HFFc6 (cell line): ENCODE measurements at places on chromosomes 7 and 10. TPM values are rescaled to one million over a fixed set of nuclear protein-coding genes. Genes with fewer than 3 reads are reported as not detected.

Gene NACAD
- 6.8 to 9.0 TPM (median 8.2 TPM) in 3 replicates for total RNA-seq

GRCh38 chr7:111975346-111975745, 230.9 kb downstream of the DOCK4 start:
- peaks cover 5% of the 10 kb centered on the region; the same call in 1 of the 2 replicates for H3K4me1 ChIP-seq
- H3K27ac ChIP-seq: no peak overlapping the region
- no peak for DNase-seq
- 0 out of 2 replicates have a peak, but pooled peaks cover 1% of the 10 kb centered on the region for H3K27me3 ChIP-seq
- H3K4me3 ChIP-seq: no peak overlapping the region
- no peaks in the 10 kb centered on the region; the same call in 1 of the 2 replicates for H3K36me3 ChIP-seq

- H3K27ac ChIP-seq: no peak overlapping the region
- peaks cover 56% of the 10 kb centered on the region for H3K27me3 ChIP-seq
- no peaks in the 10 kb centered on the region for H3K4me1 ChIP-seq
- H3K4me3 ChIP-seq: no peak overlapping the region
These were observed 38.0 kb upstream of the PAX2 start for GRCh38 chr10:100707261-100707848.

DNA sequence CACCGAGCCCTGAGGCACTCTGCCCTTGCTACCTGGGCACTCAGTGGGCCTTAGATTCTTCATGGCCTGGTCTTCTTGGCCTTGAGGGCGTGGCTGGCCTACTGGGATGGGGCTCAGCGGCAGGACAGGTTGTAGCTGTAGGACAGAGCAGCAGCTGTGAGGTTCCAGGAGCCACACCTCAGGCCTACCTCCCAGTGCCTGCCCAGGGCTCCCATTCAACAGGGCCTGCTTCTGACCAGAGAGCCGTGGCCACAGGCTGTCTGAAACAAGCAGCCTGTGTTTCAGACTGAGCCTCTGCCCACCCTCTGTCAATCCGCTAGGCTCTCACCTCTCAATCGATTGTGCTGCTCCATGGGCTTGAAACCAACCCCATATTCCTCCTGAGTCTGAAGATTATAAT, 928.0 kb upstream of the ZNF722 start:
- H3K36me3 ChIP-seq: peaks cover 14% of the 10 kb centered on the region
- H3K27me3 ChIP-seq: no peaks in the 10 kb centered on the region
- DNase-seq: no peak
- H3K4me1 ChIP-seq: no peaks in the 10 kb centered on the region

DNA sequence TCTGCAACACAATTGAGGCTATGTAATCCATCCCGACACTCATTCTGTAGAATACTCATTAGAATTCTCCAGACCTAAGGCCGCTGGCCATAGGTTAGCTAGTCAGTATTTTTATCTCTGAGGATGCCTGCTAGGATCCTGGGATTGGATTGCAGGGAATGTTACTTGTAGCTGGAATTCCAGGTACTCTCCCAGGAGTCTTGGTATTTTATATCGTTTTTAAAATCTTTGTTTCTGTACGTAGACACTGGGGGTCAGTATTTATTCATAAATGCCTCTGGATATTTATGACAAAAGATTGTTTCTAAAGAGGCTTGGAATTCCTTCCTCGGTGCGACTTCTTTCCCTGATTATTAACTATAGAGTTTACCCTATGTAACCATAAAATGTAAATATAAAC, 40.1 kb downstream of the BPGM start:
- 0 out of 2 replicates have a peak overlapping the region, but pooled peaks have one; percentile 19 for H3K27ac ChIP-seq
- H3K4me1 ChIP-seq: peaks cover 69% of the 10 kb centered on the region
- peak; percentile 38 for DNase-seq
- peaks cover 3% of the 10 kb centered on the region; the same call in 1 of the 2 replicates for H3K27me3 ChIP-seq
- no peaks in the 10 kb centered on the region for H3K36me3 ChIP-seq
